Vagina (tissue), 2 donors: ENCODE measurements at places on chromosomes 6 and 20.
A peak's percentile ranks its signal among the peaks of the same experiment; 100 is the strongest.

DNA sequence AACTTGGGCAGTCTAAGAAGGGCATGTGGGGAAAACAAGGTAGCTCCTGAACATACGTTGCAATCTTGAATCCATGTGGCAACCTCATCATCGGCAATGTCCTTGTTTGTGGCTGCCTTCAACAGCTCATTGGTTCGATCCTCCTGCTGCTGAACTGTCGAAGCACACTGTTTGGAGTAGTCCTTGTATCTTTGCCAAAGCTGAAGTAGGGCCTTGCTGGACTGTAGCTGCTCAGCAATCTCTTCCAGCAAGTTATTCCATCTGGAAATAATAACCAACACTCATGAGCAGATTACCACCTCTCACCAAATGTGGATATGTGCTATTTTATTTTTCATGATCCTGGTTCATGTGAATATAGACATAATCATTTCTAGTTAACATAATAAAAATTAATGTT lies 413.3 kb downstream of the ESR1 start:
- no peaks in the 10 kb centered on the region for H3K27me3 ChIP-seq
- H3K4me3 ChIP-seq: no peak overlapping the region
- no peak for DNase-seq
- peaks cover 8% of the 10 kb centered on the region for H3K4me1 ChIP-seq

- DNase-seq: no peak
- no peaks in the 10 kb centered on the region for H3K4me1 ChIP-seq
- no peak overlapping the region for H3K27ac ChIP-seq
- no peaks in the 10 kb centered on the region for H3K27me3 ChIP-seq
Measured at GRCh38 chr6:38549795-38550194, 89.9 kb downstream of the BTBD9 start.

DNA sequence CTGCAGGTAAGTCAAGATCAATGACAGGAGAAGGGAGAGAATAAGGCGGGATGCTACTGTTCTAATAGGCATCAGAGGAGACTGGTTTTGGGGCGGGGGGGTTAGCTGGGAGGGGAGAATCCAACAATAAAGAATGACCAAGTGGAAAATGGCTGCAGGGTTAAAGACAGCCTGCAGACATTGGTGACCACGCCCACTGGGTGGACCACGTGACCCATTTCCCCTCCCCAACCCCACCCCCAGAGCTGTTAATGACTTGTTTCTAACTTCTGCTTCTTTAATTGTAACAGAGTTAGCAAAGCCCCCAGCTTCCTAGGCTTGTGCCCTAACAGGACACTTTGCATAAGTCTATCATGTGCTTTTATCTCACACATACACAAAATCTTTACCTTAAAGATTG lies 344.5 kb downstream of the KIF16B start:
- H3K27ac ChIP-seq: no peak overlapping the region
- H3K27me3 ChIP-seq: no peaks in the 10 kb centered on the region
- DNase-seq: no peak
- H3K36me3 ChIP-seq: no peaks in the 10 kb centered on the region
- no peaks in the 10 kb centered on the region for H3K4me1 ChIP-seq

DNA sequence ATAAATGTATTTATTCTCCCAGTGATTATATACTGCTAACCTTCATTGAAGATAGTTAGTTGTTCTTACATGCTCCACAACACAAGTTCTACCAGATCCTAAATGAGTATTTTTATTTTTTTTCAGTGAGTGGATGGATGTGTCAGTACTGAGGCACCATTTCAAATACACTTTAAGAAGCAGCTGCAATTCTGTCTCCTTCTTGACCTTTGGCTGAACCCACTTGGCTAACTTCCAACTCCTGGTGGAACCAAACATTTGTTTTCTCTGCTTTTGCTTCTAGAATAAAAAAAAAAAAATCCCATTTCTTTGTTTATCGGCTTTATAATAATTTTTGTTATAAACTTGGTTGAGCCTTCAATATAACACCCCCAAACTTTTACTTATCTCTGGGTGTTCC lies 458.3 kb upstream of the MAP3K7 start:
- no peaks in the 10 kb centered on the region for H3K36me3 ChIP-seq
- H3K4me1 ChIP-seq: no peaks in the 10 kb centered on the region
- no peaks in the 10 kb centered on the region for H3K27me3 ChIP-seq
- no peak overlapping the region for H3K4me3 ChIP-seq
- H3K27ac ChIP-seq: no peak overlapping the region
- DNase-seq: no peak

DNA sequence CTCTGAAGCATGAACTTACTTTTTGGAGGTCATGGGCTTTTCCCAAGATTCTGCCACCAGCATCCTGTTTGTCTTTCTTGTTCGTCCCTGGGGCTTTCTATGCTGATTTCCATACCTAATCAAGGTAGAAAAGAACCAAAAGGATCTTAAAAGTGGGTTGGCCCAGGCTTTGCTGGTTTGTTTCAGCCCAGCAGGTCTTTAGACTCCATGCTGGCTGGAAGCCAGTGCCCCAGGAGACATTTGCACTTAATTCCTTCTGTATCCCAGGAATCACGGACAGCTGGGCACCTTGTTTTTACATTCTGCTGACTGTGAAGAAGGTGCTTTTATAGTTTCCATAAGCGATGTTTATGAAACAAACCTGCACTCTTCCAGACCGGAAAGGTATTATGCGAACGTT lies 195.9 kb downstream of the CDH4 start:
- no peaks in the 10 kb centered on the region for H3K36me3 ChIP-seq
- no peak for DNase-seq
- H3K27me3 ChIP-seq: no peaks in the 10 kb centered on the region
- no peak overlapping the region for H3K27ac ChIP-seq
- no peaks in the 10 kb centered on the region for H3K4me1 ChIP-seq

GRCh38 chr20:63538204-63539091 lies 1.3 kb upstream of the PTK6 start:
- DNase-seq: no peak
- no peaks in the 10 kb centered on the region for H3K27me3 ChIP-seq
- H3K36me3 ChIP-seq: no peaks in the 10 kb centered on the region
- peak overlapping the region; percentile 28 for H3K4me3 ChIP-seq
